Fibroblast of skin of left quadriceps (primary cell): ENCODE measurements at places on chromosomes 16 and 17.
A peak's percentile ranks its signal among the peaks of the same experiment; 100 is the strongest.

- DNase-seq: peak; percentile 36
These were observed 14.0 kb downstream of the GRIN2A start for GRCh38 chr16:10168258-10168657.

- no peak for DNase-seq
These were observed 25.2 kb upstream of the TMEM220 start for GRCh38 chr17:10754861-10755591.

- no peak for DNase-seq
These were observed 178.2 kb upstream of the CACNG3 start for GRCh38 chr16:24077966-24078365.

GRCh38 chr16:85515830-85516397, 97.2 kb upstream of the GSE1 start:
- DNase-seq: no peak

GRCh38 chr17:58568044-58568799, 53.8 kb upstream of the MTMR4 start:
- DNase-seq: no peak
